ENCODE measurements at places on chromosomes 7 and 10.

GRCh38 chr10:44788147-44789129, 122.7 kb upstream of the TMEM72 start:
- no peak for DNase-seq

DNA sequence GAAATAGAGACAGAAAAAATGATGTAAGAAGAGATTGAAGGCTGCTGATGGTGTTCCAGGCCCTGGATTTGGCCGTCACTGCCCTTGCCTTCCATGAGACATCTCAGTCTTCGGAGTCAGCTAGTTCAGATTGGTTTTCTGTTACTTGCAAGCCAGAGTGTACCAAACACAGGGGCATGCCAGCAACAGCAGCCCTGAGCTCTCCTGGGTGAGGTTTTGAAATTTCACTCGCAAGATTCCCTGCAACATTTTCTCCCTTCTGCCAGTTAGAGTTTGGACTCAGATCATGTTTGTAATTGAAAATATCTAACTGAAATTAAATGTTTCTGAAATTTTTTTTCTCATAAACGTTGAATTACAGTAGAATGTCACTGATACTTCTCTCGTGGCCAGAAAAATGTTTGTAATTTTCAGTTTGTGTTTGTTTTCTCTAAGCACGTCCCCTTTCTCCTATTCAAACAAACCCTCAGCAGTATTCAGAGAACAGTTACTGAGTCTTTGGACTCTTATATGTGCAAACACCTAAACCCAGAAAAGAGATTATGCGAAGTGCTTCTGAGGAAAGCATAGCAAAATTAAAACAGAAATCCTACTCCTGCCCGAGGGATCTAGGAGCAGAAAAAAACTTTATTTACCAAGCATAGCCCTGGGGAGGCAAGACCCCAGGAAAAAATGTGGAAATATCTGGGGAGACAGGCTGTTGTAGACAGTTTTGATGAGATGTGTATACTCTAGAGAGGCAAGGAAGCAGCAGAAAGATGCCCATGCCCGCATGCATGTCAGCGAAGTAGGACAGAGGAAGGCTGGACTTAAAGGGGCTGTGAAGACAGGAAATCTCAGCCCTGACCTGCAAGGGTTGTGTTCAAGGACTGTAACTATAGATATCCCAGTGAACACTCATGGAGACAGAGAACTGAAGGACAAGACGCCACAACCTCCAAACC, 43.0 kb upstream of the NAMPT start:
- DNase-seq = no peak

DNA sequence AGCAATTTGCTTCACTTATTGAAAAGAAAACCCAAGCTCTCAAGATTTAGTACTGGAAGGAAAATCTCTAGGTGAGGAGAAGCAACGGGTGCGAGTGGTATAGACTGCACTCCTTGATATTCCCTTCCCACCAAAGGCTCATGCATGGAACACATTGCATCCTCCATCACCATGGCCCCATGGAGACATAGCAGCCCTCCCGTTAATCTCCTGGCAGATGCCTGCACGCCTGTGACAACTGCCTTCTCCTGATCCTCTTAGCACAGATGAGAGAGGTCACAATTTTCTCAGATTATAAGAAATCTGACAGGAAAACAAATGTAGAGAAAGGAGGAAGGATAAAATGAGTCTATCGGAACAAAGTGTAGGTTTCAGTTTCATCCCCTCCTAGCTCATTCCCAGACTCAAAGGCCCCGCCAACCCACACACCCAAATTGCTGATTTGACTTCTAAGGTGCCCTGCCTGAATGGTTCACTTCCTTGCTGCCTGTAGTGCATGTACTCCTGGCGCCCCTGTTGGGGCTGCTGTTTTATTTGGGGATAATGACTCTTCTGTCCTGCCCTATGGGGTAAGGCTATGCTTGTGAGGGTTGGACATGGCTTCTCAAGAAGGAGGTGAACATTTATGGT, 50.0 kb downstream of the PLXNA4 start:
- no peak for DNase-seq

- DNase-seq = peak; percentile 72
These were observed 28.3 kb downstream of the NRP1 start for GRCh38 chr10:33306126-33306525.

DNA sequence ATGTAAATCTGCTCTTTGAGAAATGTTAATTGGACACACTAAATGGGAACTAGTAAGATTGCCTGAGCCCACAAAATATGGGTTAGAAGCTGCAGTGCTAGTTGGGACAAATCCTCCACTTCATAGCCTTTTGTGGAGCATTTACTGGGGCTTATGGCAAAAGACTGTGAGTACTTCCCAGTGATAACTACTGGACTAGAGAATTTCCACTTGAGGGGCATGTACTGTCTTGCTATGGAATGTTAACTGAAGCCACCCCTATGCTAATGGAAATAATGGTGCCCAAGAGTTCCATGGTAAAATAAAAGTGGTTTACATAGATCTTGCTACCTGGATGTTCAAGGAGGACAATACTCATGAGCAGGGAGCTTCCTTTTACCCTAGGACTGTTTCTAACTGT, 29.3 kb downstream of the AVL9 start:
- DNase-seq = no peak

DNA sequence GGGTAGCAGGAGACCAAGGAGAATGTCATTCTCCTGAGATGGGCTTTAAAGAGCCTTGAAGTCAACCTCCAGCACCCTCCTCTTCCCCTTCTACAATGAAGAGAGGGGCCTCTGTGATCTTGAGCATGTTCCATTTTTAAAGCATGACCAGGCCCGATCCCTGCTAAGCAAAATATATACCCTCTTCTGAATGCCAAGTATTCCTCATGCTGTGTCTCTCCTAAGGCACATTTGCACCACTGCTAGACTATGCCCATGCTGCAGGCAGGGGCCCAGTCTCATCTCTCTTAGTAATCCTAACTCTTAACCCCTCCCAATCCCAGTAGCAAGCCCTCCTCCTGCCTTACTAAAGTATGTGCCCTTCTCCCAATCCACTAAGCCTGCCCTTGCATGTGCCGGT, 18.4 kb downstream of the SORBS1 start:
- no peak for DNase-seq

DNA sequence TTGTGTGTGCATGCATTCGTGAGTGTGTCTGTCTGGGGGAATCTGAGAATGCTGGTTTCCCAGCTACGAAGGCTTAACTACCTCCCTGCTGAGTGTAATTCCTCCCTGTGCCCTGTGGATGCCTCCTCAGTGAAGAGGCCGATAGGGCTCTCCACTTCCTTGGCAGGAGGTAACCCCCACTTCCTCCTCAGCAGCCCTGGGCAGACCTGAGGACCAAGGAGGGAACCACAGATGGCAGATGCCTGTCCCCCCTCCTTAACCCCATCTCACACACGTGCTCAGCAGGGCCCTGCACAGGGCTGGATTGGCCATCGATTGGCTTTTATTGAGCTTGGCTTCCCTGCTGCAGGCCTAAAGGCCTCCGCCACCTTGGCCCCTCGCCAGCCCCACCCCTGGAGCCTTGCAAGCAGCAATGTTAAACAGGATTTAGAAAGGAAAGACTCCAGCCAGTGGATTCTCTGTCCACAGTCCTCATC, 45.6 kb upstream of the LRRC4 start:
- peak; percentile 70 for DNase-seq

DNA sequence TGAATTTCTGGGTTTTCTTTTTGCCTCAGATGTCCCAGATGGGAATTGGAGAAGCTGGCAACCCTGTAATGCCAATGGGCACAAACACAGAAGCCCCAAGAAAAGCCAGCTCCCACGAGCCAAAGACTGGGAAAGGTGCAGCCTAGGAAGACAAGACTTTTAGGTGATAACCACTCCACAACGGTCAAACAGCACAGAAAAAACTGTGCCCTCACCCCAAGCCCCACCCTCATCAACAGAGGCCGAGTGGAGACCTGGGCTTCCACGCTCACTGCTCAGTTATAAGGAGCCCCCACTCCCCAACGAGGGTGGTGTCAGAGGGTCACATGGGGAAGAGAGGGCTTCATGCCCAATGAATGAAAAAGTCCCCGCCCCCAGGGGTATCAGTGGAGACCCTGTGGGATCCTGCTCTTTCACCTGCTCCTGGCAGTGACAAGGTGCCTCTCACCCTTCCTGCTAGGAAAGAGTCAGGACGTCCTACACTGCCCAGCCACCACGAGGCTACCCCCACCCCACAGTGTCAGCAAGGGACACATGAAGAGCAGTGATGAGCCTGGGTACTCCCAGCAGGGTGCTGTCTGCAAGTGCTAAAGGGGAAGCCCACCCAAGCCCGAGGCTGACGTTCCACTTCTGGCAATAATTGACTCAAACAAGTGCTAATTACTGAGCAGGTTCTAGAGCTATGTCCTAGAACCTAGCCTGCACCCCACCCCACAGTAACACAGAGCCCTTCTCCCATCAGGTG, 8.3 kb downstream of the TMEM273 start:
- DNase-seq = no peak

DNA sequence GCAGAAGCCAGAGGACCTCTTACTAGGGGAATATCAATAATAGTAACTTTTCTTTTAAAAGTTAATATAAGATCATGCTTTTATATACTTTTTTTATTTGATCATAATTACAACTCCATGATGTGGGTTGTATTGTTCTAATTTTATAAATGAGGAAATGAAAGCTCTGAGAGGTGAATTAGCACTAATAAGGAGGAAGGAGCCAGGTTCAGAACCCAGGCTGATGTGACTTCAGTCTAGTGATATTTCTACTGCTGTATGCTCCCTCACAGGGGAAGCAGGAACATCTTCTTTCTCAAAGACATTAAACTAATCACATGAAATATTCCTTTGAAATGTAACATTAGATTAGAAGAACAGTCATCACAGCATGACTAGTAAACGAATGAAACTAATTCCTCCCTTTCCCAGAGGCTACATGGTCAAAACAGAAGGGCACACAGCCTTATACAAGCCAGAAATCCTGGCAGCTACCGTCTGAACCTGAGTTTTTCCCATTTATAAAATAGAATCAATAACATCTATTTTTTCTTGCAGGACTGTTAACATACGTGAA, 81.4 kb upstream of the GJD4 start:
- no peak for DNase-seq

DNA sequence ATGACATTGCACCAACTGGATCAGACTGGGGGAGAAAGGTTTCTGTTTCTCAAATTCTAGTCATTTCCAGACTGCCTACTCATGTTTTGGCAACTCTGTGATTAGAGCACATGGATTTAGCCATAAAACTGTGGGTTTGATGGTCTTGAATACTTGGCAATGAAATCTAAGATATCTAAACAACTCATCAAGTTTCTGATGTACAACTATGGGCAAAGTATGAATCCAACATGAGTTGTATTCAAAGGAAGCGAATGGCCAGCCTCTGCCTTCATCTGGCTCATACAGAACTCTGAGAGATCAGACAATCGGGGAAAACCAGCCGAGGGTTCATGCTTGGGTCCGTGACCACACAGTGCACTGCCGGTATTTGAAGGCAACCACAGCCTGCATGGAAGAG, 144.3 kb downstream of the ADAM12 start:
- no peak for DNase-seq

Measured in lung (tissue), 17 donors.